ENCODE measurements at places on chromosomes 2 and 18. TPM values are rescaled to one million over a fixed set of nuclear protein-coding genes. Genes with fewer than 3 reads are reported as not detected.

DNA sequence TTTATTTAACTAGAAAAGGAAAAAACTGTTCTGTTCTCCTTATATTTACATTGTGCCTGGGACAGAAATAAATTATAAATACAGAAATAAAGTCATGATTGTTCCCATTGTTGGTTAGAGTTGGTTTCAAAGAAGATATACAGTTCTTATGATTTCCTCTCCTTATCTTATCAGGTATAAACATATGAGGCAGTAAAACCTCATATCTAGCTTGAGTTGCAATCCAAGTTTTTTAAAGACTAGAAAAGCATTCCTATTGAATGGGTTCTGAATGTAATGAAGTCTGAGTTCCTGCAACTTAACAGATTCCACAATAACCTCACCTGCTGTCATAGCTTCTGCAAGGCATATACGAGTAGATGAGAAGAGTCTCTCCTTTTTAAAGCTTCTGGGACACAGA is 114.7 kb upstream of the CAVIN2 start:
- DNase-seq: no peak

- no peak for DNase-seq
Measured at GRCh38 chr2:74740395-74740740, 86.3 kb downstream of the SEMA4F start.

GRCh38 chr2:200905618-200906296 is 16.6 kb downstream of the NIF3L1 start:
- DNase-seq: peak; percentile 79

GRCh38 chr2:64283641-64284361 is 139.6 kb upstream of the PELI1 start:
- DNase-seq: no peak

GRCh38 chr2:119745566-119745965 is 14.2 kb upstream of the PTPN4 start:
- no peak for DNase-seq

GRCh38 chr2:150292192-150292591 is 195.3 kb downstream of the RND3 start:
- no peak for DNase-seq

- DNase-seq: peak; percentile 53
Measured at GRCh38 chr18:55419132-55419946, 168.7 kb downstream of the TCF4 start.

DNA sequence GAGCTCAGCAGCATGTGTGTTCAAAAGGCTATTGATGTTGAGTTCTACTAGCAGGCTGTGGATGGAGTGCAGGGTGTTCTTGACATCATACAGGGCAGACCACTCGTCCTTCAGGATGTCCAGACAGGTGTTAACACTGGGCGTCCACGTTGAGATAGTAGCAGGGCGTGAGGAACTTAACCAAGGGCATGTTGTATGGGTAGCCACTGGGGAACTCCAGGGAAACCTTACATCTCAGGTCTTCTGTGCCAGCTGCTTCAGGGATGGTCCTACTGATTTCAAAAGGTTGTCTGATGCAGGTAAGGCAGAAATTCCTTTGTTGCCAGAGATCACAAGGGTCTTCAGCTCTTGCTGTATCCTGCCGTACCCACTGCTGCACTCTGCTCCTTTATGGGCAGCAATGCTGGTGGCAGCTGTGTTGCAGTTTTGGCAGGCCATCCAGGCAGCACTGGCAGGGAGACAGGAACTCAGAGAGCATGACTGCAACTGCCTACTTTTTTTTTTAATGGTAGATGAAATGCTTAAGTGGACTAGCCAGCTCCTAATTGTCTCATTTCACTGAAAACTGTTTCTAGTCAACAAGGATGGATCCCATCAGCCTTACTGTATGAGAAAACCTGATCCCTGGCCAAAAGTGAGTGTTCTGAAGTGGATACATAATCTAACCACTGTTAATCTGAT is 32.4 kb upstream of the RBBP8 start:
- DNase-seq: no peak

GRCh38 chr2:65991381-65992197 is 443.3 kb upstream of the MEIS1 start:
- peak; percentile 5 for DNase-seq

DNA sequence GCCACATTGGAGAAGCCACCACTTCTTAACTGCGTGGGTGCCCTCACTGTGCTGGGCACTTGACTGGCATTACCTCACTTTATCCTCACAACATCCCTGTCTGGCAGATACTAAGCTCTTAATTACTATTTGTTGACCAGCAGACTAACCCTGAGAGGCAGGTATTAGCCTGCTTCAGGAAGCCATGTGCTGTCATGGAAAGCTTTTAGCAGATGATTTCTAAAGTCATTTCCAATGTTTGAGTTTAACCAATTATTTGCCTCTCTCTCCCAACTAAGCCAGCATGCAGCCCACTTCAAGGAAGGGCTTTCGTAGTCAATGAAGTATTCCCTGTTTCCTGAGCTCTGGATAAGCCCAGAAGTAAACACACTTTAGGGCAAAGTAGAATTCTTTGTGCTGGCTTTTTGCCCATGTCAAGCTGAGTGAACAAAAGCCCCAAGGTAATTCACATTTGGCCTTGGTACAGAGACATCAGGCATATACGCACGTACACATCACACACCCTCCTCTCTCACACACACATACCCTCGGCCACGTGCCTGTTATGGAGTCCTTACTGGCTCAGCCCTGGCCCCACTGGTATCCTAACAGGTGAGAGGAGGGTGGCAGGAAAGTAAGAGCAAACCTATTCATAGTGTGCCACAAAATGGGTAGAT is 108.6 kb downstream of the C1D start:
- DNase-seq: peak; percentile 10

- no peak for DNase-seq
Measured at GRCh38 chr2:7593360-7593759, 676.1 kb downstream of the RNF144A start.

DNA sequence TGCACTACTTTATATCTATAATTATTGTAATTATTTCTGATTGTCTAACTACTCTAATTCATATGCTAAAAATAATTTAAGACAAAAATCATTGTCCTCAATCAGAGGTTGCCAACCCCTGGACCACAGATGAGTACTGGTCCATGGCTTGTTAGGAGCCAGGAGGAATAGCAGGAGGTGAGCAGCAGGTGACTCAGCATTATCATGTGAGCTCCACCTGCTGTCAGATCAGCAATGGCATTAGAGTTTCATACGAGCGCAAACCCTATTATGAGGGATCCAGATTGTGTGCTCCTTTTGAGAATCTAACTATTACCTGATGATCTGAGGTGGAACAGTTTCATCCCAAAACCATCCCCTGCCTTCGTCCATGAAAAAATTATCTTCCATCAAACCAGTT is 1434.4 kb downstream of the LRP1B start:
- DNase-seq: peak; percentile 28

DNA sequence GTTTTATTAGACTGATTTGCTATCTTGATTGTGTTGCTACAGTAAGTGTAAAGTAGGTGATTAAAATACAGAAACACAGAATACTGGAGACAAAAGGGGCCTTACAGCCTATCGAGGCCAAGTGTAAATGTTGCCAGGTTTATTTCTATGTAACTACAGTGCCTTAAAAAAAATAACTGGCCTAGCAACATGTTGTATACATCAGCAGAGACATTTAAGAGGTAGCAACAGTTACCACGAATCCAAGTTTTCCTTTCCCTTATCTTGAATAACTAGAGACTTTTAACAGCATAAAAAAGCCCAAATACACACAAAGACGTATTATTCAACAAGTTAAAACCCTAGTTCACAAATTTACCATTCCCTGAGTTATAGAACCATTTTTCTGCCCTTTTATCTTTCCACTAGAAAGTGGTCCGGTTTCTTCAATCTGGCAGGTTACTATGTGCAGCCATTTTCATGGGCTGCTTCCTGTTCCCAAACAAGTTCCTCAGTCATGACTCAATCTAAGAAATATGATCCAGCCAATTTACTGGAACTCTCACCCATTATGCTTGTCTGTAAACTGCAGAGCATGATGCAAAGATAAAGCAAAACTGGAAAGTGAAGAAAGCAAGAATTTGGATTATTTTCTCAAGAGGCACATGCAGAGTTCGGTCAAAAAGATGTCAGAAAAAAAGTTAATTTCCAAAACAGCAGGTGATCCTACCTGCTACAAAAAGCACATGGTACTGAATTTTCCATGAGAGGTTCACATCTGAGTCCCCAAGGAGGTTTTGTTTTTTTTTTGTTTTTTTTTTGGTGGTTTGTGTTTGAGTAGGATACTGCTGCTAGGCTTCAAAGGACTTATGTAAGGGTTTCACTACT is 22.2 kb downstream of the NFE2L2 start:
- DNase-seq: no peak

GRCh38 chr2:23556929-23557328 is 171.9 kb downstream of the KLHL29 start:
- no peak for DNase-seq

GRCh38 chr2:135304694-135305093 is 226.3 kb downstream of the ZRANB3 start:
- no peak for DNase-seq

GRCh38 chr18:77032181-77032701 is 100.3 kb downstream of the MBP start:
- no peak for DNase-seq

- DNase-seq: peak; percentile 36
Measured at GRCh38 chr2:116098049-116098448, 1655.6 kb downstream of the DPP10 start.

DNA sequence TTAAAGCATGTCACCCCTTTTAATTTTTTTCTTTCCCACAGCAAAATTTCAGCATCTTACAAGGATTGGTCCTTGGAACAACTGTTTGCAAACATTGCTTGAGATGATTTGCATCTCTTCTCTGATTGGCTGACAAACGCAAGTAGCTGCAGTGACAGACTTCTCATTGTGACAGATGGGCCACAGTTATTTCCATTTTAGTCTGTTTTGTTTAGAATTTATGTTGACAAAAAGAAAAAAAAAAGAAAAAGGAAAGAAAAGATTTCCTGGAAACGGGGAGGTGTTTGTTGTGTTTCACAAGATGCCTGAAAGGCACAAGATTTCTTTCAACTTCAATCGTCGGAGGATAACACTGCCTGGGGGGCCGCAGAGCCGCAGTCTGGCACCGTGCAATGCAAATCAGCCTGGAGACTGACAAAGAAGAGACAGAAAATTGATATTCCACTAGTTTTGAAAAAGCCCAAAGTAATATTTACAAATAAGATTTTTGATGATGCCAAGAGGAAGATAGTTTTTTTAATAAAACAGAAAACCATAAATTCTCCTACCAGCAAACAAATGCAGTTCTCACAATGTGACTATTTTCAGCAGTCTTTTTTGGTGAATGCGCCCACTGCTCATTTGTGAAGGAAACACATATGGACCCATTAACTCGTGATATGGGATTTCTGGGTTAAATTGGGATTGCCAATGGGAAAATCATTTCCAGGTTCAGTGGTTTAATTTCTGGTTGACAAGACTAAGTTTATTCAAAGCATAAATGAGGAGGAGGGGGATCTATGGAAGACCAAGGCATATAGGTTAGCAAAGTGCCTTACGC is 296.2 kb upstream of the SMIM21 start:
- DNase-seq: no peak

GRCh38 chr2:216553482-216554240 is 55.0 kb downstream of the RPL37A start:
- DNase-seq: no peak

DNA sequence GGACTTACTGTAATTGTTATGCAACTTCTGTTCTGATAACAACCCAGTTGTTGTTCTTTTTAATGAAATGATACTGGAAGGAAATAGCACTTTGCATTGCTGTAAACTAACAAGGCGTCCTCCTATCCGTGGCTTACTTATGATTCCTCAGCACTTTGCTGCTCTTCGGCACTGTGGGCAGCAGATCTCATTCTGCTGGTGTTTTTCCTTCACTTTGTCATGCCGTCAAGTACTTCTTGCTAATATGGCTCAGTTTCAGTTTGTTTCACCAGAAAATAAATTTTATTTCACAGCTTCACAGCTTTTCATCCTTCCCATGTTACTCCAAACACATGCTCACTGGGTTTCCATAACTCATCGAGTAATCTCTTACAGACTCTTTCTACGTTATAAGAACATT is 289.3 kb downstream of the MEIS1 start:
- DNase-seq: no peak

DNA sequence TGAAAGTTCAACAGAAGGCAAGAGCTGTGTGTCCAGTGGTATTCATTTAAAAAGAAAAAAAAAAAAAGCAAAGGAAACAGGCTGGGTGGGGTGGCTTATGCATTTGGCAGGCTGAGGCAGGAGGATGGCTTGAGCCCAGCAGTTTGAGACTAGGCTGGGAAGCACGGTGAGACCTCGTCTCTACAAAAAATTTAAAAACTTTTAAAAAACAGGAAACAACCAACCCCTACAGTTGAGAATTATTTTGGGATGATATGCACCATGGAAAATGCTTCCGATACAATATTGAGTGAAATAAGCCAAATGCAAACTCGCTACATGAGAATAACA is 31.2 kb downstream of the PTPN18 start:
- no peak for DNase-seq

DNA sequence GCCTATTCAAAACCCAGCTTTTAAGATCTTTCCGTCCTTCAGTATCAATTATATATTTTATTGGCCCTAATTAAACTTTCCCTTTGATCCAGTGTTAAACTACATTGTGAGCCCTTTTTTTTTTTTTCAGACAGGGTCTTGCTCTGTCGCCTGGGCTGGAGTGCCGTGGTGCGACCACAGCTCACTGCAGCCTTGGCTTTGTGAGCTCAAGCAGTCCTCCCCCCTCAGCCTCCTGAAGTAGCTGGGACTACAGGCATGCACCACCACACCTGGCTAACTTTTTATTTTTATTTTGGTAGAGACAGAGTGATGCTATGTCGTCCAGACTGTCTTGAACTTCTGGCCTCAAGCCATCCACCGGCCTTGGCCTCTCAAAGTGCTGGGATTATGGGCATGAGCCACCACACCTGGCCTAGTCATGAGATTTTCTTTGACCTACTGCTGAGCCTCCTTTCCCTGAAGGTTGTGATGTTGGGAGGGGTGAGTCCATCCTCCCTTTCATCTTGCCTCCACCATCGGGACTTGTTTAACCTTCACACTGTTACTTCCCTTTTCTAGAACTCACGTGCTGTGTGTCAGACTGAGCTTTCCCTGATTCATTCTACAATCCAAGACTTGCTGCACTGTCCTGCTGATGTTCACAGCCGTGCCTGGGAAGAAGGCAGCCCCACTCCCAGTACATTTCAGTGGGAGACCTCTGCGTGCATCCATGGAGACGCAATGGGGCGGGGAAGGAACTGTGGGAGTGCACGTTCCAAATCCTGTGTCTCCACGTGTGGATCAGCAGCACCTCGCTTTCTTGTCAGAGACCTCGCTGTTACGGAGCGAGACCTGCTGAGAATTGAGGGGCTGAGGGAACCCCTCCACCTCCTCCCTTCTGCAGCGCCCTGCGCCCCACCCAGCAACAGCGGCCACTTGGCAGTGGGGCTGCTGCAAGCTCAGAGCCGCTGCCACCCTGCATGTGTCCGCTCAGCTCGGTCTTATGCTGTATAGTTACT is 10.8 kb downstream of the OXER1 start:
- no peak for DNase-seq

GRCh38 chr2:120509991-120510735 is 164.2 kb downstream of the INHBB start:
- DNase-seq: no peak

- no peak for DNase-seq
Measured at GRCh38 chr18:41695441-41695840, 259.6 kb upstream of the PIK3C3 start.

Gene UGT1A7
- not detected for total RNA-seq

Gene LOXL3
- 12.2 TPM for total RNA-seq

Gene DSG4
- total RNA-seq: not detected

Gene REG3A
- not detected for total RNA-seq

Gene FASTKD2
- total RNA-seq: 48.7 TPM

Gene SERPINB2
- not detected for total RNA-seq

Gene FANCL
- 90.4 TPM for total RNA-seq

Gene ELOA2
- not detected for total RNA-seq

Gene RNF149
- 42.4 TPM for total RNA-seq

Gene SDC1
- total RNA-seq: 43.0 TPM

Gene UGT1A8
- not detected for total RNA-seq

All from GM23338 (cell line).